Muscle of leg (tissue), 16 donors: ENCODE measurements at places on chromosomes 11 and 22. TPM values are rescaled to one million over a fixed set of nuclear protein-coding genes. Genes with fewer than 3 reads are reported as not detected.
A peak's percentile ranks its signal among the peaks of the same experiment; 100 is the strongest.

GRCh38 chr11:119533462-119533861 lies 110.5 kb upstream of the THY1 start:
- H3K27me3 ChIP-seq, result peaks cover 17% of the 10 kb centered on the region
- H3K4me3 ChIP-seq, result no peak overlapping the region
- no peak overlapping the region for H3K27ac ChIP-seq
- H3K36me3 ChIP-seq, result no peaks in the 10 kb centered on the region

CCDC15 gene
- total RNA-seq, result 4.0 TPM

DNA sequence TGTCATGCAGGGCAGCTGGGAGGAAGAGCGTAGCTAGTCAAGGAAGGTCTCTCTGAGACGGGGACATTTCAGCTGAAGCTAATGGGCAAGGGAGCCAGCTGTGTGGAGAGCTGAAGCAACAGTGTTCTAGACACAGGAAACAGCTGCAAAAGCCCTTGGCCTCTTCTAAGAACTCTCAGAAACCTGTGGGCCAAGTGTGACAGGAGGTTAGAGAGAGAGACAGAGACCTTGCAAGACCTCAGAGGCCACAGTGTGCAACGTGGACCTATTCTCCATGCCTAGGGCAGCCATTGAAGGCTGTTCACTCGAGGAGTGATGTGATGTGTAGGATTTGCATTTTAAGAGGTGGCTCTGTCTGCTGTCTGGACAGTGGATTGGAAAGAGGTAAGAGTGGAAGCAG lies 48.7 kb upstream of the TNRC6B start:
- H3K4me1 ChIP-seq, result peaks cover 3% of the 10 kb centered on the region
- peaks cover 8% of the 10 kb centered on the region for H3K36me3 ChIP-seq
- no peak overlapping the region for H3K4me3 ChIP-seq
- no peak overlapping the region for H3K27ac ChIP-seq
- H3K27me3 ChIP-seq, result no peaks in the 10 kb centered on the region

DRD2 gene
- not detected for total RNA-seq

DNA sequence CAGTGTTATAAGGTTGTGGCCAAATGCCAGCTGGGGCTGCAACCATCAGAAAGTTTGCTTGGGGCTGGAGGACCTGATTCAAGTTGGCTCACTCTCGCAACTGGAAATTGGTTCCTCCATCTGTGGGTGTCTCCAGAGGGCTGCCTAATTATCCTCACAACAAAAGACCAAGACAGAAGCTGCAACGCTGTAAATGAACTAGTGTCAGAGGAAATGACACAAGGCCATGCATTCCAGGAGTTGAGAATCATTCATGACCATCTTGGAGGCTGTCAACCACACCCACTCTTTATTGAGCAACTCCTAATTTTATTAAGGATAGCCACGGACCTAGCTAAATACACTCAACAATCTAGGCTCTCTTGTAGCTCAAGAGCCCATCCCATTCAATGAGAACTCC lies 1060.8 kb downstream of the OPCML start:
- no peaks in the 10 kb centered on the region for H3K36me3 ChIP-seq
- H3K27me3 ChIP-seq, result no peaks in the 10 kb centered on the region
- H3K27ac ChIP-seq, result peak overlapping the region; percentile 90
- peak; percentile 57 for DNase-seq

GRCh38 chr11:73236854-73237253 lies 18.8 kb downstream of the P2RY2 start:
- no peak overlapping the region for H3K27ac ChIP-seq
- no peak for DNase-seq
- H3K36me3 ChIP-seq, result no peaks in the 10 kb centered on the region
- H3K27me3 ChIP-seq, result no peaks in the 10 kb centered on the region

DNA sequence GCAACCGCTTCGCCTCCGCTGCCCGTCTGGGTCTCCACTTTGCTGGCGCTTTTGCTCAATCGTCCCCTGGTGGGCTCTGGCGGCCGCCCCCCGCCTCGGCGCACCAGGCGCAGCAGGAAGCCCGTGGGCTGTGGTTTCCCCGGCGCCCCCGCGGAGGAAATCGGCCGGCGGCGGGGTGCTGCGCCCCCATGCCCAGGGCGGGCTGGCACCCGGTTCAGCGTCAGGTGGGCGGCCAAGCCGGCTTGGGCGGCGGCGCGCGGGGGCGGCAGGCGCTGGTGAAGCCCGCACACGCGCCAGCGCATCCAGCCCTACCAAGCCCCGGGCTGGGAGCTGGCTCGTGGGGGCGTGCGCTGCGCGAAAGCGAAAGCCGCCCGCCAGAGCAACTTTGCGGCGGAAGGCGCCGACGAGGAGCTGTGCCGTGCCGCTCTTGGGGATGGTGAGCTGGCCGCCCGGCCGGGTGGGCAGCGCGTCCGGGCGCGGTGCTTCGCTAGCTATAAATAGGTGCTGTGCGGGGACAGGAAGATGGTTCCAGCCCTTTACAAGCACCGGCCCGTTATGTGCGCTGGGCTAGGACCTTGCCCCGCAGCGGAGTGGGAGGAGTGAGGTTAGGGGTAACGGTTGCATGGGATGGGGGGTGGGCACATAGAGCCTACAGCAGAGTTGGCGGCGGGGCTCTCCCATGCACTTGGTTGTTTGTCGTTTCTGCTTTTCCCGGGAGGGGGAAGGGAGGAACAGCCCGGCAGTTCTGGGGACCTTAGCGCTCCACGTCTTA lies 25.0 kb upstream of the SUSD2 start:
- peak; percentile 54 for DNase-seq
- H3K36me3 ChIP-seq, result peaks cover 18% of the 10 kb centered on the region
- H3K4me1 ChIP-seq, result peaks cover 60% of the 10 kb centered on the region

OR10A6 gene
- total RNA-seq, result not detected

DNA sequence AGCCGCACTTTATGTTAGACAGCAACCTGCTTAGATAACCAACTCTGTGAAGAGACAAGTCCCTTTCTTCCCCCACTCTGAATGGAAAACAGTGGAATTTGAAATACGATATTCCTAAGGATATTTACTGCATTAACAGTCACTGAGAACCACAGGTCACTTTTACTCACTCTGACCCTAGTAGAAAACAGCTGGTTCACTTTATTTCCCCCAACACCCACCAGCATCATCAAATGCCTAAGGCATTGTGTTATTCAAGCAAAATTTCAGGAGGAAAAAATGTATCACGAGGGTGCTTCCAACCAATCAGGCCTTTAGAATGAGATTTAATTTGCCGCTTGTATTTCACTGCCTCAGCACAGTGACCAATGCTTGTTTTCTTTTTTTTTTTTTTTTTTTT lies 1134.1 kb upstream of the CCDC90B start:
- no peaks in the 10 kb centered on the region for H3K4me1 ChIP-seq
- no peaks in the 10 kb centered on the region for H3K27me3 ChIP-seq
- H3K4me3 ChIP-seq, result no peak overlapping the region
- peak; percentile 3 for DNase-seq
- H3K36me3 ChIP-seq, result no peaks in the 10 kb centered on the region

CRACR2B gene
- 6.9 TPM for total RNA-seq

FEN1 gene
- 14.7 TPM for total RNA-seq

LGALS12 gene
- 0.18 TPM for total RNA-seq

DNA sequence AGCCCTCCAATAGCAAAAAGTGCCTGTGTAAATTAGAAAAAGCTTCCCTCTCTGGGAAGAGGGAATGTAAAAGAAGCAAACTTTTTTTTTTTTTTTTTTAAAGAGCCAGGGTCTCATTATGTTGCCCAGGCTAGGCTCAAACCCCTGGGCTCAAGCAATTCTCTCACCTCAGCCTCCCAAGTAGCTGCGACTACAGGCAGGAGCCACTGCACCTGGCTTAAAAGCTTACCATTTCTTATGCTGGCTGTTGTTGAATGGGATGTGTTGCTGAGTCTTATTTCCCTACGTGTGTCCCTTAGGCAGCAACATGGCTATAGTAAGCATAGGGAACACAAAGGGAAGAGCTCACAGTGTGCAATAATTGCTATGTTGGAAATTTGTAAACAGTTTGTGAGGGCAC lies 225.5 kb upstream of the CCDC90B start:
- no peaks in the 10 kb centered on the region for H3K27me3 ChIP-seq
- no peaks in the 10 kb centered on the region for H3K4me1 ChIP-seq
- no peak overlapping the region for H3K4me3 ChIP-seq
- H3K27ac ChIP-seq, result no peak overlapping the region

DNA sequence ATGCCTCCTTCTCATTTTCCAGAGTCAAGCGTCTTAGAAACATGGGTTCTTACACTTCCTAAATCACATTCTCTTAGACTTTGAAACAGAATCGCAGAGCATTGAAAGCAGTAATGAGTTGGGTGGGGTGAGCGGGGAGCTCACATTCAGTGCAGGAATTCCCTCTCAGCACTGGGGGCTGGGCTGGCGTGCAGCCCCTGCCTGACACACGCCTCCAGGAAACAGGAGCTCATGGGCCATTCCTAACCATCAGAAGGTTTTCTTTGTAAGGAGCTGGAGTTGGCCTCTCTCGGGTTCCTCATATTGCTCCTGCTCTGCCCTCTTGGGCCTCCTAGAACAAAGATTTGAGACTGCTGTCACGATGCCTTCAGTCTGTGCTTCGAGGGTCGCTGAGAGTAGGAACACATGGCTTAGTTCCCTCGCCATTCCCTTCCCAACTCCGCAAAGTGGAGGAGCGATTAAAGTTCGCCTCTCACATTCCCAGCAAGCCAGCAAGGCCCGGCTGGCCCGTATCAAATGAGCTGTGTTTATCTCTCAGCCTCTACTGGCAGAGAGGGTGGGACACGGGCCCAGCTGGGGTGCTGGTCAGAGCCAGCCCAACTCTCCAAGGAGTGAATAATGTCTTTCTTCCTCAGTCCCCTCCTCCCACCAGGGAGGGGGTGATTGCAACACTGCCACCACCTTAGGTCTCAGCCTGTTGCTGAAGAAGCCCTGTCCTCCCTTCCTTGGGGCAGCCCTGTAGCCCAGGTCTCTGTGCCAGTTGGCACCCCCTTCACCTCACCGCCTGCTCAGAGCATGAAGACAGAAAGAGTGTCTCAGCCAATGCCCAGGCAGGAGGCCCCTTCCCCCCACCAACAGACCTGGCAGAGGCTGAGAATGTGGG lies 10.4 kb downstream of the CHRDL2 start:
- peak overlapping the region; percentile 80 for H3K27ac ChIP-seq
- peak; percentile 54 for DNase-seq
- H3K4me3 ChIP-seq, result no peak overlapping the region
- H3K27me3 ChIP-seq, result peaks cover 6% of the 10 kb centered on the region
- peaks cover 37% of the 10 kb centered on the region for H3K4me1 ChIP-seq

SYT7 gene
- 0.93 TPM for total RNA-seq

- DNase-seq, result no peak
- peaks cover 3% of the 10 kb centered on the region for H3K4me1 ChIP-seq
- no peak overlapping the region for H3K27ac ChIP-seq
- H3K27me3 ChIP-seq, result no peaks in the 10 kb centered on the region
- no peaks in the 10 kb centered on the region for H3K36me3 ChIP-seq
Observed at GRCh38 chr11:15955595-15955994, 400.8 kb downstream of the SOX6 start.

- no peaks in the 10 kb centered on the region for H3K36me3 ChIP-seq
- H3K4me1 ChIP-seq, result peaks cover 77% of the 10 kb centered on the region
- DNase-seq, result peak; percentile 66
Observed at GRCh38 chr22:17922925-17923903, 101.1 kb downstream of the MICAL3 start.

- no peaks in the 10 kb centered on the region for H3K4me1 ChIP-seq
- no peaks in the 10 kb centered on the region for H3K36me3 ChIP-seq
- no peak overlapping the region for H3K27ac ChIP-seq
- H3K4me3 ChIP-seq, result no peak overlapping the region
- H3K27me3 ChIP-seq, result no peaks in the 10 kb centered on the region
Observed at GRCh38 chr11:86120807-86121206, 51.9 kb upstream of the PICALM start.

GRCh38 chr11:128684549-128685401 lies 9.1 kb upstream of the FLI1 start:
- H3K27me3 ChIP-seq, result peaks cover 77% of the 10 kb centered on the region
- no peak overlapping the region for H3K4me3 ChIP-seq
- no peaks in the 10 kb centered on the region for H3K36me3 ChIP-seq
- no peak for DNase-seq

- H3K27me3 ChIP-seq, result peaks cover 2% of the 10 kb centered on the region
- no peak overlapping the region for H3K27ac ChIP-seq
- no peak for DNase-seq
- no peaks in the 10 kb centered on the region for H3K4me1 ChIP-seq
Observed at GRCh38 chr11:69368119-69368880, 74.3 kb downstream of the MYEOV start.

GRCh38 chr11:60672255-60672654 lies 27.2 kb upstream of the MS4A8 start:
- no peak overlapping the region for H3K27ac ChIP-seq
- no peaks in the 10 kb centered on the region for H3K27me3 ChIP-seq
- H3K4me1 ChIP-seq, result no peaks in the 10 kb centered on the region
- no peak overlapping the region for H3K4me3 ChIP-seq
- DNase-seq, result no peak
- no peaks in the 10 kb centered on the region for H3K36me3 ChIP-seq
